ENCODE measurements at places on chromosomes 5 and 9.

GRCh38 chr5:163366757-163367156, 70.6 kb upstream of the CCNG1 start:
- DNase-seq = no peak

DNA sequence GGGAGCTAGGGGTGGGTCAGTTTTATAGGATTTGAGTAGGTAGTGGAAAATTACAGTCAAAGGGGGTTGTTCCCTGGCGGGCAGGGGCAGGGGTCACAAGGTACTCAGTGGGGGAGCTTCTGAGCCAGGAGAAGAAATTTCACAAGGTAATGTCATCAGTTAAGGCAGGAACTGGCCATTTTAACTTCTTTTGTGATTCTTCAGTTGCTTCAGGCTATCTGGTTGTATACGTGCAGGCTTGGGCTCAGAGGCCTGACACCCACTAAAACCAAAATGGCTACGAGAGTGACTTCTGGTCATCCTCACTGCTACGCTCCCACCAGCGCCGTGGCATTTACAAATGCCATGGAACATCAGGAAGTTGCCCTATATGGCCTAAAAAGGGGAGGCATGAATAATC, 20.7 kb upstream of the NXNL2 start:
- DNase-seq = no peak

DNA sequence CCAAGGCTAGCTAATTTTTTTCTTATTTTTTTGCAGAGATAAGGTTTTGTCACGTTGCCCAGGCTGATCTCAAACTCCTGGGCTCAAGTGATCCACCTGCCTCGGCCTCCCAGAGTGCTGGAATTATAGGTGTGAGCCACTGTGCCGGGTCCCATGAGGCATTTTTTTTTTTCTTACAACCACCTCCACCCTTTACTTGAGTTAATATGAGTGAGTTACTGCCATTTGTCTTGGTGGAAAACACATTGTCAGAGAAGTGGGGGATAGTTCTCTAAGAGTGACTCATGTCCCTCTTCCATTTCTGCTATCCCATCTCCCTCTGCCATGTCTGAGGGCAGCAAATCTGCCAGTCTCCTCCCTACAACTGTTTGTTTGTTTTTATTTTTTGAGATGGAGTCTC, 163.4 kb upstream of the CLINT1 start:
- DNase-seq = no peak

DNA sequence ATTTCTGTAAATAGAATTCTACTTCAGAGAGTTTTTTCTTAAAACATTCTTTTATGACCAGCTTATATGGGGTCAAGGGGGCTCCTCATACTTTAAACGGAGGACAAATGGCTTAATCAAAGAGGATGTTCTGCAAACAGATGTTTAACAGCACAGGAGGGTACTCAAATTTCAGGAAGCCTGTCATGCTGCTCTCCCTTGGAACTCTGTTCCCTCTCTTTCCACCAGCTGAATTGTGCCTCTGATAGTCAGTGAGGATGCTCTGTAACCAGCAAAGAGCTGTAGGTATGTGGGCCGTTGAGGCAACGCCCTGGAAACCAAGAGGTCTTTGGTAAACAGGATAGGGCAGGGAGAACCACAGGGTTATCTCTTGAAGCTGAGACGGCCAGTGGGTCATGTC, 161.1 kb downstream of the C5orf15 start:
- DNase-seq = no peak

DNA sequence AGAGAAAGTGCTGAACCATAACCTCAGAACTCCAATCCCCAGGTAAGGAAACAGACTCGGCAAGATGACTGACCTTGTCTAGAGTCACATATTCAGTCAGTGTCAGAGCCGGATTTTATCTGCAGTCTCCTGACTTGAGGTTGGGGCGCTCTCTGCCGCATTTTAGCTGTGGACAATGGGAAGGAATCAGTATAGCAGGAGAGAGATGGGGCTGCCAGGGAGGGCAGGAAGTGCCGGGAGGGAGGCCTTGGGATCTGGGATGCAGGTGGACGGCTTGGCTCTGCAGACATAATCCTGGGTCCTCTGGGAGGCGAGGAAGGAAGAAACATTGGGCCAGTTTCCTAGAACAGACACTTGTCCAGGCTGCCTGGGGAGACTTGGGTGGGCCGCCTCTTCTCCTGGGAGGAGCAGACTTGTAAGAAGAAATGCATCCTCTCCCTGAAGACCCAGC, 39.7 kb upstream of the COL15A1 start:
- DNase-seq = no peak

- DNase-seq = no peak
These were observed 7.2 kb downstream of the TOR1A start for GRCh38 chr9:129816501-129817435.

DNA sequence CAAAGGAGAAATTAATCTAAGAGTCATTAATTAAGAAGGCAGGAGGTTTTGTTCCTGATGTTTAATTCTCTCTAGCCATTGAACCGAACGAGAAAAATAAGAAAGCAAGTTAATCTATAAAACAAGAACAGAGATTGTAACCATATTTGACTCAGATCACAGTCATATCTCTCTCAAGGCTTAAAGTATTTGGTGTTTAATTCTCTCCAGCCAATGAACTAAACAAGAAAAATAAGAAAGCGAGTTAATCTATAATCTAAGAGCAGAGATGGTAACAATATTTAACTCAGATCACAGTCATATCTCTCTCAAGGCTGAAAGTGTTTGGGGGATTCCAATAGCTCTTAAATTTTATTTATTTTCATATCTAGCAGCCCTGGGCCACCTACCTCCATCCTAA, 74.4 kb upstream of the SHISAL2B start:
- no peak for DNase-seq

- no peak for DNase-seq
These were observed 19.8 kb downstream of the AKNA start for GRCh38 chr9:114367772-114368569.

- no peak for DNase-seq
These were observed 71.4 kb downstream of the RFK start for GRCh38 chr9:76322810-76323209.

GRCh38 chr5:173793648-173794548, 94.3 kb upstream of the CPEB4 start:
- no peak for DNase-seq

DNA sequence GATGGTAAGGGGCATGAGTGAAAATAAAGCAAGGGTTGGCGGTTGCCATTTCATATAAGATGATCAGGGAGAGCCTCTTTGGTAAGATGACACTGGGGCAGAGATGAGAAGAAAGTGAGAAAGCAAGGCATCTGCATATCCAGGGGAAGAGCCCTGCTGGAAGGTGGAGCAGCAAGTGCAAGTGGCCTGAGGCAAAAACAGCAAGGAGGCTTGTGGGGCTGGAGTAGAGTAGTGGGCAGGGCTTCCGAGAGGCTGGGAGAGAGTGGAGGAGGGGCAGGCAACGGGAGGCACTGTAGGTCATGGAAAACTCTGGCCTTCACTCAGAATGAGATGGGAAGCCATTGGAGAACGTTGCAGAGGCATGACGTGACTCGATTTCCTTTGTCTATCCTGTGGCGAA, 199.2 kb downstream of the ARHGEF28 start:
- no peak for DNase-seq

GRCh38 chr5:140251527-140251973, 51.4 kb downstream of the PFDN1 start:
- peak; percentile 29 for DNase-seq

DNA sequence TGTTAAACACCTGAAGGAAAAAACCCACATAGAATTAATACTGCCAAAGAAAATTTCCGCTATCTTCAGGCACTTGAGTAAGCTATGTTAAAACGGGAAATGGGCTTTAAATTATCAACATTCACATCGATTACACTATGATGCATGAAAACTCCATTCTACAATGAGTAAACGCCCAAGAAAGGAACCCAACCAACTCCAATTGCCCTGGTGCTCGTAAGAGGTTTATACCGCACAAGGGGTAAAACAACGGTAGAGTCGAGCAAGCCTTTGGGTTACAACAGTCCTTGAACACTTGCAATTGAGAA, 1.0 kb downstream of the AGTPBP1 start:
- DNase-seq = no peak

DNA sequence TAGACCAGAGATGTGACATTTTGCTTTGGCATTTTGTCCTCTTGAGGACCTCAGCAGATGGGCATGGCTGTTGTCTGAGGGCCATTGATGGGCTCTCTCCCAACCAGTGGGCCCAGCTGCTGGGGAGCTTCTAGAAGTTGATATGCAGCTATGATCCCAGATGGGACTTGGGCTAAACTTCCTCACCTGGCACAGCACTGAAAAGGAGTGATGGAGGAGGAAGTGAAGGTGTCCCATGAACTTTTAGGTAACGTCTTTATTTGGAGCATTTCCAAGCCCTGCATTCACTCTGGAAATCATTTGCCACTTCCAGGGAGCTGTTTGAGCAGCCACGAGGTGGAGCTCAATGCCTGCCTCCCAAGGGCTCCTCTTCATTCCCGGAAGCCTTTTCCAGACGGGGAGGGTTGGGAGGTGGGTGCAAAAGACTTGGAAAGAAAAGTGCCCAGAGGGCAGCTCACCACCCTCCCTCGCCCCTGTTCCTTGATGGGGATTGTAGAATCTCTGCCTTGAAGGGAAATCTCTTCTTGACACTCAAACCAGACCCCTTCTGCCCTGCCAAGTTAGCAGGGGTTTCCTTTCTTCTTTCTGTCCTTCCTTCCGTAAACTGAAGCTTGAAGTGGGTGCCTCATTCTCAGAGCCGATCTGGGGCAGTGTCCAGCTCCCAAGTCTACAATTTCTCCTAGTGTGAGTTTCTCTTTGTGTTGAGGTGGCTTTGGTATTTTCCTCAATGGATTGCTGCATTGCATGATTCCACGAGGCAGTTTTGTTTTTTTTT, 18.1 kb upstream of the NEUROG1 start:
- DNase-seq = no peak

GRCh38 chr9:98678244-98678842, 30.4 kb downstream of the GABBR2 start:
- DNase-seq = peak; percentile 9

DNA sequence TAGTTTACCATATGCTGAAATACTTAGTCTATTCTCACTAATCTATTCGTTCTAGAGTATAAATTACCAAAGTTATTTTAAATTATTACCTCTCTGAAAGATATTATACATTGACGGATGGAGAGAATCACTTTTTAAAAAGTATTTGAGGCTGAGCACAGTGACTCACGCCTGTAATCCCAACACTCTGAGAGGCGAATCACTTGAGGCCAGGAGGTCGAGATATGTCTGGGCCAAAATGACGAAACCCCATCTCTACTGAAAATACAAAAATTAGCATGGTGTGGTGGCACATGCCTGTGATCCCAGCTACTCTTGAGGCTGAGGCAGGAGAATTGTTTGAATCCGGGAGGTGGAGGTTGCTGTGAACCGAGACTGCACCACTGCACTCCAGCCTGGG, 64.0 kb upstream of the SPATA31C2 start:
- DNase-seq = no peak

DNA sequence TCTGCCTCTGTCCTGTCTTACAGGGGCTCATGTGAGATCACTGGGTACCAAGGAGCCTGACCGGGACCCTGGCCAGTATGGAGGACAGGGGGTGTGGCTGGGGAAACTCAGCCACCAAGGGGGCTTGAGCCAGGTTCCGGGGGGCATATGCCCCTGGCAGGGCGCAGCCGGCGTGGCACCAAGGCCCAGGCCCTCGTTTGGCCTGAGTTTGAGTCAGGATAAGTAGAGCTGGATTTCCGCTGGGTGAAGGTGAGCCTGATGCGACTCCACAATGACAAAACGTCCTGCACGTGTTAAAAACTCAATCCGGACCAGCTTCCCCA, 616 bp upstream of the TSPAN17 start:
- no peak for DNase-seq

DNA sequence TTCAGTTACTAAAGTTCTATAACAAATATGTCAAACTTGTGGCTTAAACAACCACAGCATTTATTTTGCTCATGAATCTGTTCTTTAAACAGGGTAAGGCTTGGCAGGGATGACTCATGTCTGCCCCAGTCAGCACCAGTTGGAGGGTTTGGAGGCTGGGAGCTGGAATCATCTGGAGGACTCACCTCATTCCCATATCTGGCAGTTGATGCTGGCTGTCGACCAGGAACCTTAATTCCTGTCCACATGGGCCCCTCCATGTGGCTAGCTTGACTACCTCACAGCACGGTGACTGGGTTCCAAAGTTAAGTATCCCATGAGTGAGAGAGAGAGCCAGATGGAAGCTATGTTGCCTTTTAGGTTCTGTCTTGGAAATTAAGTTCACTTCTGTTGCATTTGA, 13.8 kb upstream of the CCL28 start:
- DNase-seq = no peak

DNA sequence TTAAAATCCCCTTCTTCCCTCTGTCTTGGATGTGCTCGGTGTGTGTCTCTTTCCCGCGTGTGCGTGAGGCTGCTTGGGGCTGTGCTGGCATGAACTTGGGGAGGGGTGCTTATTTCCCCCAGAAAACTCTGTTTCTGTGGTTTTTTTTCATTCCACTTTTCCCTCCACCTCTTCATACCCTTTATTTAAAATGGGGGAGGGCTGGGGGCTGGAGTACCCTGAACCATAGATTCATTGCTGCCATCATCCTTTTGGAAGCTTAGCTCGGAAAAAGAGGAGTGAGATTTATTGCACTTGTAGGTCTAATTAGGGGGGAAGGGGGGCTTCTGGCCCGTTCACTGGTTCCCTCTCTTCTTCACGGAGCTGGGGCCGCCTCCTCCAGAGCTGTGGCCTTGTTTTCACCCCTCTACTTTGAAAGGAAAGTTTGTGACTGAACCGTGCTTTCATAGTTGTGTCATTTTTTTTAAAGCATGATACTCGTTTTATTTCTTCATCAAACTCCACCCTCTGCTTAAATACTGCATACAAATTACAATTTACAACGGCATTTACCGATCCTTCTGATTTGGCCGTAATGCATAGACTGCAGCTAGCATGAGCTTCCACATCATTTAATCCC, 2.9 kb downstream of the NR2F1 start:
- DNase-seq = no peak
